ENCODE measurements at places on chromosomes 1 and 21.

GRCh38 chr1:26913389-26913753 is 404 bp downstream of the NR0B2 start:
- DNase-seq: no peak

DNA sequence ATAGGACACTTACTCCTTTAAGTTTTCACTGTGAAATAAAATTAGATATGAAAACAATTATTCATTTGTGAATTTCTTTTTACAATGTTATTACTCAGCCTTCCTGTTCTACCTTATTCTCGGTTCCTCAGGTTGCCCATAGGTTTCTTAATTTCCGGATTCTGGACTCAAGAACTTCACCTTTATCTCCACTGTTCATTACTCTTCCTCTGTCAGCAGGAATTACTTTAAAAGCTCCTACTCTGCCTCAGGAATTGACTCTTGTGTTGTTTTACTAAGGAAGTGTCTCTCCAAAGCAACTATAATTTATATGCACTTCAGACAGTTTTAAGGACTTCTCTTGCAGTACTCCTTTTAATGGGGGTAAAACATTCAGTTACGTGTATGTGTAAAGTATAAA is 123.8 kb downstream of the OSBPL9 start:
- DNase-seq: no peak

DNA sequence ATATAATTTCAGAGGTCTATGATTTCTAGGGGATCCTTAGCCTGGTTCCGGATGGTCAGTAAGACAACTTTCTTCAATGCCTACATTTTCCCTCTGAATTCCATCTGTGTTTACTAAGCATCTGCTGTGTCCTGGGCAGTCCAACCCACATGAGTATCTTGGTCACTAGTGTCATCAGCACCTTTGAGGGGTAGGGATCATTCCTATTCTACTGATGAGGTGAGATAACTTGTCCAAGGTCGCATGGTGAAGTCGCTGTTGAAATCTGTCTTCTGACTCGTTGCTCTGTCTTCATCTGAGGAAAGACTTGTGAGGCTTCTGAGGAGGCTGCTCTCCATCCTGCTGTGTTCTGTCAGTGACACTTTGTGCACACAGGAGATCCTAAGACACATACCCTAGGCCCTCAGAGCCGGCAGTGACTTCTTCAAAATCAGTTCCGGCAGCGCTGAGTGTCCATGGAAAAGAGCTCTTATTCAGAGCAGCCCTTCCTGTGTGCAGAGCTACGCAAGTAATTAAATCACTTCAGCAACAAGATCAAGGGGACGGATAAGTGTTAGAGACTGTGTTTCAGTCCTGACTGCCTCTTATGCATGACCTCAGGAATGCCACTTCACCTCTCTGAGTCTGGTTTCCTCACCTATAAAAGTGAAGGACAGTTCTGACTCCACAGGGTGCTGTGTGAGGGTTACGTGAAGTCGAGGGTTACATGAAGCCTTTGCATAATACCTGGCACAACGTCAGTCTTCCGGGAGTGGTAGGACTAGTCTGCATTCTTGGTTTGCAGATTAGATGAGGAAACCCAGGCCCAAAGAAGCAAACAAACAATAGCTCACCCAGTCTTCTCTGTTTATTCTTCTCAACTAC is 28.4 kb downstream of the AK2 start:
- DNase-seq: no peak

DNA sequence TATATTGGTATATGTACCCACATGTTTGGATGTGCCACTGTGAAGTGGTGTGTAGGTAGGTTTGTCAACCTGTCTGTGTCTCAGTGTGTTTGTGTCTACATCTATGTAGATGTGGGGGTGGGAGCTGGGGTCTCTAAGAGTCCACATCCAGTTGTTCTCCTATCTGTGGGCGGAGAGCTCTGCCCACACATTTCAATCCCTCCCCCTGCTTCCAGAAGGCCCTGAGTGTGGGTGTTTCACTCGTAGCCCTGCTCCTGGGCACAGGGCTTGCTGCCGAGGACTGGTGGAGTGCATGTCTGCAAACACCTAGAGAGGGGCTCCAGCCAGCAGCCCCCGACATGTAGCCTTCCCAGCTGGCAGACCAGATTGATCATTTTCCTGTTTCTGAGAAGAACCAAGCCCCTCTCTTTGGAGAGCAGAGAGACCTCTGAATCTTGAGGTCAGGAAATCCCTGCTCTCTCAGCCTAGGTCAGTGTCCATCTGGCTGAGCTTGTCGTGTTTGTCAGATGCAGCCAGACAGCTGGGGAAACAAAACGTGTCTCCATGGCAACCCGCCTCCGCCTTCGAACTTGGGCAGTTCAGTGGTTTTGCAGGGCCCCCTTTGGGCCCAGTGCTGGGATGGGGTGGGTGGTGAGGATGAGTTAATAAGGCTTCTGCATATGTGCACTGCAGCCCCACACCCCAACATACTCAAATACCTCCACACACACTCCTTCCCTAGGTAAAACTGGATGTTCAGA is 31.2 kb upstream of the SYNC start:
- DNase-seq: no peak

- no peak for DNase-seq
Observed at GRCh38 chr1:184052194-184052559, 647 bp downstream of the TSEN15 start.

GRCh38 chr1:233240829-233241682 is 54.5 kb downstream of the PCNX2 start:
- DNase-seq: no peak
